Activated T-cell treated with anti-CD3 and anti-CD28 coated beads, Interleukin-2, amount 50 U/mL, for 72 hours (primary cell): ENCODE measurements at places on chromosomes 5 and 9. TPM values are rescaled to one million over a fixed set of nuclear protein-coding genes. Genes with fewer than 3 reads are reported as not detected.
A peak's percentile ranks its signal among the peaks of the same experiment; 100 is the strongest.

GRCh38 chr5:87924436-87924835 lies 344.2 kb downstream of the TMEM161B start:
- DNase-seq = no peak

- peak; percentile 28 for DNase-seq
These were observed 4.0 kb downstream of the SNX30 start for GRCh38 chr9:112754578-112754977.

DNA sequence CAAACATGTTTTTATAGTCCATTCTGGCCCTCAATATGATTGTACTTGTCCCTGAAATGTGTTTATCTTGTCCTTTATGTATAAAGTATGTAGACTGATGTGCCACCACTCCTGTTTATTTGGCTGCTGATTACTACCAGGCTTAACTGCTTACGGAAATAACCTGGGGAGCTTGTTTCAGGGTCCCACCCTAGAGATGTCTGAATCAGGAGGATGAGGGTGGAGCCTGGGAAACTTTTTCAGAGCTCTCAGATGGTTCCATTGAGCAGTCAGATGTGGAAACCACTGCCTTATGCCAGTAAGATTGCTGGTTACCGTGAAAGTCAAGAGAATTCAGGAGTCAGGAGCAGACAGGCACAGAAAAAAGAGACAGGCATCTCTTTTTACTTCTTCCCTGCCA lies 19.2 kb downstream of the SLC23A1 start:
- no peak for DNase-seq

DNA sequence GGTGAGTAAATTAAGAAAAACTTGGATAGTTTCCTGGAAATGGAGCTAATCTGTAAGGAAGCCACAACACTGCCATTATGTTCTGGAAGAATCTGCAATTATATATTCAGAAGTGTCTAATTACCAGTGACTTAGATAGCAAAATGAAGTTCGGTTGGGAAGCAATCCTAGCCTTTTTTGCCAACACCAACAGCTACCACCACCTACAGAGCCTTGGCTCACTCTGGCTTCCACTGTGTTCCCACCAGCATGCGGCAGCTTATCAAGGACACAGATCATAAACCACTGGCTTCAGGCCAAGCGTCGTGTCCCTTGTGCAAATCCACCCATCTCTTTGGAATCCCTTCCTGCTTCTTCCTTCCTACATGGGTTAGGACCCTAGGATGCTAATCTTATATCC lies 118.0 kb upstream of the PCA3 start:
- no peak for DNase-seq

Gene RASA1
- 28.2 TPM for total RNA-seq

Gene NR5A1
- total RNA-seq = not detected

Gene PTPN3
- 5.4 TPM for total RNA-seq

Gene OR5C1
- not detected for total RNA-seq
